Activated naive CD4-positive, alpha-beta T cell (primary cell): ENCODE measurements at places on chromosomes 3 and 15.

GRCh38 chr3:14678015-14678503 is 3.1 kb downstream of the C3orf20 start:
- no peak for DNase-seq

GRCh38 chr15:68958597-68958996 is 28.3 kb downstream of the SPESP1 start:
- DNase-seq = no peak

- no peak for DNase-seq
These were observed 80.3 kb upstream of the PRTG start for GRCh38 chr15:55823191-55823670.

DNA sequence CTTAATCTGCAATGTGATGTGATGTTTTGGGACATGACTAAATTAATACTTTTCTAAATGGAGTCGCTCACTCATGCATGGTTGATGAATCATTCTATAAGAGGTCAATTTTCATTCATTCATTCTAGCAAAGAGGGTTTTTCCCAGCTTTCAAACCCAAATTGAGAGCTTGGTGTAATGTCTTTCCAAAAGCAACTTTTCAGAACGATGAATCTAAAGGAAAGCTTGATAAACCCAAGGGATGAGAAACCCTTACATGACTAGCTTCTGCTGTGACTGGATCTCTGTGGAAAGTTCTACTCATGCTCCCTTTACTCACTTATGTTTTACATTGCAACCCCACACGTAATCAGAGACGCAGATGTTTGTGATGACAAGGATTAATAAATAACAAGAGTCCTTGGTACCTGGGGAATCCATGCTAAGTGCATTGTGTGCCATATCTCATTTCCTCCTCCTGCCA is 47.7 kb downstream of the PDZRN3 start:
- no peak for DNase-seq

DNA sequence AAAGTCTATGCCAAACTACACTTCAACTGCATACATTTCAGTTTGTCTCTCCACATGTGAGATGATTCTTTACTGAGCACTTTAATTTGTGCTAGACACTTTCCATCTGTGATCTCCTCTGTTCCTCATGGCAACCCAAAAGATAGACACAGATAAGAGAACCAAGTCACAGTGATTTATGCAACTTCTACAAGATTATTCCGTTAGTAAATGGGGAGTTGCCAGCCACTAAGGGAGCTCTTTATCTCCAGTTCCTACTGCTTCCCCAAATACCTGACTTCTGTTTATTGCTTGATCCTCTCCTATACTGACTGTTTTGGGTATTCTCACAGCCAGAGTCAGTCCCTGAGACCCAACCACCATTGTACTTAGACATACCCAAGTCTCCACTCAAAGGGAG is 24.1 kb upstream of the AKAP13 start:
- no peak for DNase-seq

DNA sequence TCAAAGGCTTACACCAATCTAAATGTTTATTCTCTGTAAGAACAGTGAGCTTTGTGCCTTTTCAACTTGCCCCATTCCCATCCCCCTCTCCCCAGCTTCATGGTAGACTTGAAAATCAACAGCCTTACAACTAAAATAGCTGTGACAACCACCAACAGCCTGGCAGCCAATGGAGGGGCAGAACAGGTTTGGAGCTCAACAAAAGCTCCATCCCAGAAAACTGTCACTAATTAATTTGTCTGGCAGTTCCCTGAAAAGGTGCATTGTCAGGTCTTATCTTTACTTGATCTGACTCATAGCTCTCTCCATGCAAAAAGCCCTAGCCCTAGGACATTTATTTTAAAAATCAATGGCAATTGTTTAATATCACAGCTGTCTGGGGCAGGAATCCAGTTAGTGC is 22.6 kb downstream of the MTHFS start:
- DNase-seq = no peak

GRCh38 chr3:127114337-127115070 is 78.4 kb upstream of the PRR23E start:
- no peak for DNase-seq

- DNase-seq = no peak
These were observed 26.3 kb upstream of the TPM1 start for GRCh38 chr15:63016234-63016633.

DNA sequence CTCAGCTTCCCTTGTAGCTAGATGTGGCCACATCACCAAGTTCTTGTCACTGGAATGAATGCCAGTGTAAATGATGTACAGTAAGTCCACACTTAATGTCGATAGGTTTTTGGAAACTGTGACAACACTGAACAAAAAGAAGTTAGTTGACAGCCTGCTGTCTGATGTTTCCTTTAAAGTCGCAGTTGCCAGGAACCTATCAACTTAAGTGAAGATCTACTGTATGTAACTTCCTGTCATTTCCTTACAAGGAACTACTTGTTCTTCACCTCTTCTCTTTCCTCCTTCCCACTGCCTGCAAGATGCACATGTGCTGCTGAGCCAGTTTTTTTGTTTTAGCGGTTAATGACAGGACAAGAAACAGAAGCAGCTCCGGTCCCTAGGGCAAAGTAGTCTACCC is 44.6 kb downstream of the HDGFL3 start:
- no peak for DNase-seq

DNA sequence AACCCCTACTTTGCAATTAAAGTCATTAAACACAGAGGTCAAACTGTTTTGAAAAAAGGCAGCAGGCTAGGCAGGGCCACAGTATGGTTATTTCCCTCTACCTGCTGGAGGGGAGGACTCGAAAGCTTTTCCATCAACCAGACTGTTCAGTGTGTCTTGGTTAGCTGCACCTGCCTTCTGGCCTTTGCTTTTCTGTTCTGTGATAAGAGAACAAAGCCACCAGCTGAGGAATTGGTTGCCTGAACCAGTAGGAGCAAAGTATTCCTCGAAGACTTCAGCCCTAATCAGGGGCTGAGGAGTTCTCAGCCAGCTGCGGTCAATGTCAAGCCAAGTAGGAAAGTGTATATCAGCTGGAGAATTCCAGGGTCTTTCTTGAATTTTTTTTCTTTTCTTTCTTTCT is 132.5 kb downstream of the SOX2 start:
- DNase-seq = no peak

- no peak for DNase-seq
These were observed 23.6 kb upstream of the C3orf22 start for GRCh38 chr3:126582311-126582710.

GRCh38 chr3:130950641-130951040 is 56.8 kb downstream of the ATP2C1 start:
- no peak for DNase-seq

- no peak for DNase-seq
These were observed 283.9 kb upstream of the LYSMD4 start for GRCh38 chr15:100017140-100017539.

GRCh38 chr3:27176256-27176655 is 192.9 kb downstream of the NEK10 start:
- no peak for DNase-seq

GRCh38 chr3:169573148-169573547 is 90.4 kb downstream of the MECOM start:
- no peak for DNase-seq

GRCh38 chr15:99729920-99730319 is 3.3 kb downstream of the LYSMD4 start:
- no peak for DNase-seq

DNA sequence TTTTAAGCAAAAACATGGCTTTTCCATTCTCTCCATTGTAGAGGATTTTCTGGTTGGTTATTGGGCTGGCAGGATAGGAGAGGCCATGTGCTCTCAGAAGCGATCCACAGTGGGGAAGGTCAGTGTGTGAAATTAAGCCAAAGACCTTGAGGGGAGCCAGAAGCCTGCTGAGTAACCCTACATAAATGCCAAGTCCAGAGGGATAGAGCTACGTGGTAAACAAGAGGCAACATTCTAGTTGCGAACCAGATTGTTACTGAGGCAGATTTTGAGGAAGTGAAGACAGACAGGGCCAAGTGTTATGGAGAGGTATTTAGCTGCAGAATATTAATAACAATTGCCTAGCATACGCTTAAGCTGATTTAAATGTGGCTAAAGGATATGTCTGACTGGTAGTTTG is 592.8 kb upstream of the GBE1 start:
- no peak for DNase-seq

DNA sequence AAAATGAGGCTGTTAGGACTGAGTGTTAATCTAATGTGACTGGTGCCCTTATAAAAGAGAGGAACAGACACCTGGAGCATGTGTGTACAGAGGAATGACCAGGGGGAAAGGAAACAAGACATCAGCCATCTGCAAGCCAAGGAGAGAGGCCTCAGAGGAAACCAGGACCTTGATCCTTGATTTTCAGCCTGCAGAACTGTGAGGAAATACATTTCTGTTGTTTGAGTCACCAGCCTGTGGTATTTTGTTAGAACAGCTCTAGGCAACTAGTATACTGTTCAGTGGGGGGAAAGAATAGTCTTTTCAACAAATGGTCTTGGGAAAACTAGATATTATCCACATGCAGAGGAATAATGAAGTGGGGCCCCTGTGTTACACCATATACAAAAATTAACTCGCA is 80.6 kb downstream of the CCR1 start:
- DNase-seq = no peak

GRCh38 chr3:189839576-189839975 is 208.4 kb downstream of the TP63 start:
- no peak for DNase-seq

DNA sequence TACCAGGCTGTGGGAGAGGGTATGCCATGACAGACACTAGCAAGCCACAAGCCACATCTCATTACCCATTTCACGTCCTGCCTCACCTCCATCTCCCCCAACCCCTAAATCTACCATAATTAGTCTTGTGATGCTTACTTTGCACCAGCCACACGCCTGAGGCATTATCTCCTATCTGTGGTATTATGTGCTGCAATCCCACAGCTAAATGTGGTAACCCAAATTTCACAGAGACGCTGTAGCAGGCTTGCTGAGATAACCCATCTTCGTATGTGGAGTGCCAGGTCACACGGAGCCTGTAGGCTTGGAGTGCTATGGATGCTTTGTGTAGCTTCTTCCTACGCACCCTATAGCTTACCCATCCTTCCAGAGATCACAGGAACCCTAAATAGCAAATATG is 256.7 kb upstream of the KCNH8 start:
- no peak for DNase-seq

- DNase-seq = no peak
These were observed 8.4 kb upstream of the RTP1 start for GRCh38 chr3:187188931-187189330.

GRCh38 chr15:44045217-44045616 is 149.9 kb downstream of the FRMD5 start:
- no peak for DNase-seq

DNA sequence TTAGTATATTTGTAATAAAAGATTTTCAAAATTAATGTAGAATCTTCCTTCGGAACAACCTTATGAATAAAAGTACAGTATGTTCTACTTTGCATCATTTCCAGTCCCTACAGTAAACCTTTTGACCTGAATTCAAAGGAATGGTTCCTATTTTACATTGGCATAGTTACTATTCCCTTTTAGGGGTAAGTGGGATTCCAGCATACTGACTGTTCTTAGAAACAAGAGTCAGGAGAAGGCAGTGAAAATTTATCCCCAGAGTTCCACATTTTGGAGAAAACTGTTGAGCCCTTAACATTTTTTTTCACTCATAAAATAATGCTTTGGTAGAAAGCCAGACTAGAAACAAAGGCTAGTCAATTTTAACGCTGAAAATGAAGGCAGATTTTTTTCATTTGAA is 78.1 kb downstream of the P3H2 start:
- DNase-seq = no peak

DNA sequence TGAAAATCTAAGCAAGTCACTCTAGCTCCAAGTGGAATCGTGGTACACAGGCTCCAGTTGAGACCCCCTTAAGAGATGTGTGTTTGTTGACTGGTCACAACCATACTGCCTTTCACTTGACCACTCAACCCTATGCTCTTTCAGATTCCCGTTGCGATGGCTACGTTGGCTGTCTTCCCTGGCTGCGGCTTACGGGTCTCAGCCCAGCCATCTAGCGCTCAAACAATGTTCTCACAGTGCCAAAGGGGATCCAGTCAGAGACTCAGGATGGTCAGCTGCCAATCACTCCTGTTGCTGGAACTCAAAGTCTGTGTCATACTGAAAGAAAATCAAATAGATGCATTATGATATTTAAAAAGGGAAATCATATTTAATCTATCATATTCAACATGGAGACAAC is 237.6 kb downstream of the ITPR1 start:
- DNase-seq = no peak

DNA sequence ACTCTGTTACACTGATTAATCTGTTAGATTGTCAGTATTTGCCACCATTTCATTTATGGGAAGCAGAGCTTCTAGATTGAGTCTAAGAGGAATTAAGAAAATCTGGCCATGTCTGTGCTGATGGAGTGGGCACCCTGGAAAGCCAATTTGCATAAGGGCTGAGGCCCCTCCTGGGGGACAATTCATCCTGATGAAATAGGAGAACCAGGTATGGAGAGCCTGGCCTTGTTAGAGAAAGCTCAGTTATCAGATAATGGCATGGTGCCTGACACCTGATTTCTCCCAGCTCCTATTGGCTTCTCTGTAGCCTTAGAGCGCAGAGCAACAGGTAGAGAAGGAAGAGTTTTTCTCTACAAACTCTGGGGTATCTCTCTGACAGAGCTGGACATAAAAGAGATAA is 114.2 kb downstream of the EBLN2 start:
- no peak for DNase-seq

GRCh38 chr3:143121241-143122088 is 1.9 kb downstream of the CHST2 start:
- DNase-seq = peak; percentile 32

DNA sequence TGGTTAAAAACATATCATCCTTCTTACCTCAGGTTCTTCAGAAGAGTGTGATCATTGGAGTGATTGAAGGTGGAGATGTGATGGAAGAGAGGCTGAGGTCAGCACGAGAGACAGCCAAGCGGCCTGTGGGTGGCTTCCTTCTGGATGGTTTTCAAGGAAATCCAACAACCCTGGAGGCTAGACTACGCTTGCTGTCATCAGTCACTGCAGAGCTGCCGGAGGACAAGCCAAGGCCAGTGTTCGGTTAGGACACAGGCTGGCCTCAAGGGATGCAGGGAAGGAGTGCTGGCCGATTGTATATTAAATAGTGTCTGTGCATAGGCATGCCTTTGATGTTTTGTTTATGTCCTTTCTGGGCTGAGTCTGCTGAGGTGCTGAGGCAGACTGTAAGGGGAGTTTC is 20.2 kb downstream of the QTRT2 start:
- no peak for DNase-seq

DNA sequence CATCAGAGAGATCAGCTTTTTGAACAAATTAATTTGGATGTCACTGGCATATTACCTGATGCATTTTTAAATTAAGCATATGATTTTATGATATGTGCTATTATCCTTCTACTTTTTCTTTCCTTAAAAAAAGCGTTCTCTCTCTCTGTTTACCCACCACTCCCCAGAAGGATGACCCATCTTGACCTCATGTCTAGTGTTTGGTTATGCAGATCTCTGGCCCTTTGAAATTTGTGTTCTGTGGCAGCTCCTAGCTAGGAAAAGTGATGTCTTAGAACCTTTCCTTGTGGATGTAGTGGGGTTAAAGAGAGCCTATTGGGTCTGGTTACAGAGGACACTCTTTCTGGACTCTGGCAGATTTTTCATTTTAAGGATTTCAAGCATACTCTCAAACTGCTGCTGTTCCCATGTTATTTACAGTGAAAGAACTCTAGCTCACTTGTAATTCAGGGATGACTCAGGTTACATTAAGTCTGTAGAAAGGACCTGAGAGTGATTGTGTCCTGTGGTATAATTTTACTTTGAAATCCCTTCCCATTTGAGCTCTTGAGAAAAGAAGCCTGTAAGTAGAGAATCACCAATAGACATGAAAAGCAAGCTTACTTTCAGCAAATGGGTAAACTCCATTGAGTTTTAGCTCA is 23.8 kb downstream of the ARHGEF26 start:
- DNase-seq = no peak

GRCh38 chr15:58528188-58528870 is 96.5 kb downstream of the LIPC start:
- DNase-seq = no peak
